ENCODE measurements at places on chromosomes 3 and 15.
A peak's percentile ranks its signal among the peaks of the same experiment; 100 is the strongest.

- H3K27me3 ChIP-seq: no peaks in the 10 kb centered on the region
- H3K27ac ChIP-seq: no peak overlapping the region
- peaks cover 3% of the 10 kb centered on the region for H3K4me1 ChIP-seq
- no peak overlapping the region for H3K4me3 ChIP-seq
These were observed 81.1 kb upstream of the NEO1 start for GRCh38 chr15:72970933-72971760.

DNA sequence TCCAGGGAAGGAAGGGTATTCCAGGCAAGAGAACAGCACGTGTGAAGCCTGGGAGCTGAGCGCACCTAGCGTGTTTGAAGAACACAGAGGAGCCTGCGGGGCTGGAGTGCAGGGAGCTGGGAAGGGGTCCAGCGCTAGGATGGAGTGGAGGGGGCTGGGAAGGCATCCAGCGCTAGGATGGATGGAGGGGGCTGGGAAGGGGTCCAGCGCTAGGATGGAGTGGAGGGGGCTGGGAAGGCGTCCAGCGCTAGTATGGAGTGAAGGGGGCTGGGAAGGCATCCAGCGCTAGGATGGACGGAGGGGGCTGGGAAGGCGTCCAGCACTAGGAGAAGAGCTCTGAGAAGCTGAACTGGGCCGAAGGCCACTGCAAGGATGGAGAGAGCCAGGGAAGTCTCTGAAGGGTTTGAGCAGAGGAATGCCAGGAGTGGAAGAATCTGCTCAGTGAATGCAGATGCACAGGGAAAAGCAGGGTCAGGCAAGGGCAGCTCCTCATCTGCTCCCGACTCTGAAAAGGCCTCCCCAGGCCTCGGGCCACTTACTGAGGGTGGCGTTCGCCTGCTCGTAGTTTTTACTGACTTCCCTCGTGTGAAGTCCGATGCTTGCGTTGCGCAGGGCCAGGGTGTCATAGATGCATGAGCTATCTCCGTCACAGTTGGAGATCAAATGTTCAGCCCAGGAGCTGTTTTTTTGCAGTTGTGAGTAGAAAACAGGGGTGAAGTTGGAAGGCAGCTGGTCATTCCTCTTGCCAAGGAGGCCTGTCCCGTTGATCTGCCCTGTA lies 39.8 kb downstream of the MUC20 start:
- DNase-seq: no peak
- no peaks in the 10 kb centered on the region for H3K4me1 ChIP-seq
- H3K4me3 ChIP-seq: no peak overlapping the region
- no peaks in the 10 kb centered on the region for H3K36me3 ChIP-seq

DNA sequence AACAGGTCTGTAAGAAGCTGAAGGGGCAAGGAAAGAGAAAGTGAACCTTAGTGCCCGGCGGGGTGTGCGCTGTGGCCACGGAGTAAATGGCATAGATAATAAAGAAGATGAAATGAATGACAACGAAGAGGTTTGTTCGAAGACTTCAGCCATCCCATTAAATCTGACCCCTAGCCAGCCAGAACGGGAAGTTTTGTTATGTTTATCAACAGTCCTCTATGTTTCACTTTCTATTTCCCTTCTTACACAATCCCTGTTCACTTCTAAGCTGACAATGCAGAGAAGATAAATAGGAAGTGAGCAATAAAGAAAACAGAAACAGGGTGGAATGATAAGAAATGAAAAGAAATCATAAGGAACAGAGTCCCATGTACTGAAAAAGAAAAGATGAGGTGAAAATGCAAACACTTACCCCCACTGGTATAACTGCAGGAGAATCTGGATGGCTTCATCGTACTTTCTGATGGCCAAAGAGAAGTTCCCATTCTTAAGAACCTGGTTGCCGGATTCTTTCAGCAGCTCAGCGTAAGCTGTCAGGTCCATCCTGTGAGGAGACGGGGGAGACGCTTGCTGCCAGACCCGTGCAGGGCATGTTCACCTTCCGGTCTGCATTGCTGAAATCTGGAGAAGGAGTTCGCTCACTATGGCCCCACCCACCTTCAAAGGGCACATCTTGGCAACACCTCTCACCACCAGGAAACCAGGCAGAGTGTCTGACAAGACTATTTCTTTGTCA lies 36.8 kb downstream of the TRANK1 start:
- DNase-seq: peak; percentile 57
- H3K4me3 ChIP-seq: peak overlapping the region; percentile 30
- H3K36me3 ChIP-seq: no peaks in the 10 kb centered on the region
- H3K27me3 ChIP-seq: no peaks in the 10 kb centered on the region
- peaks cover 15% of the 10 kb centered on the region for H3K4me1 ChIP-seq

DNA sequence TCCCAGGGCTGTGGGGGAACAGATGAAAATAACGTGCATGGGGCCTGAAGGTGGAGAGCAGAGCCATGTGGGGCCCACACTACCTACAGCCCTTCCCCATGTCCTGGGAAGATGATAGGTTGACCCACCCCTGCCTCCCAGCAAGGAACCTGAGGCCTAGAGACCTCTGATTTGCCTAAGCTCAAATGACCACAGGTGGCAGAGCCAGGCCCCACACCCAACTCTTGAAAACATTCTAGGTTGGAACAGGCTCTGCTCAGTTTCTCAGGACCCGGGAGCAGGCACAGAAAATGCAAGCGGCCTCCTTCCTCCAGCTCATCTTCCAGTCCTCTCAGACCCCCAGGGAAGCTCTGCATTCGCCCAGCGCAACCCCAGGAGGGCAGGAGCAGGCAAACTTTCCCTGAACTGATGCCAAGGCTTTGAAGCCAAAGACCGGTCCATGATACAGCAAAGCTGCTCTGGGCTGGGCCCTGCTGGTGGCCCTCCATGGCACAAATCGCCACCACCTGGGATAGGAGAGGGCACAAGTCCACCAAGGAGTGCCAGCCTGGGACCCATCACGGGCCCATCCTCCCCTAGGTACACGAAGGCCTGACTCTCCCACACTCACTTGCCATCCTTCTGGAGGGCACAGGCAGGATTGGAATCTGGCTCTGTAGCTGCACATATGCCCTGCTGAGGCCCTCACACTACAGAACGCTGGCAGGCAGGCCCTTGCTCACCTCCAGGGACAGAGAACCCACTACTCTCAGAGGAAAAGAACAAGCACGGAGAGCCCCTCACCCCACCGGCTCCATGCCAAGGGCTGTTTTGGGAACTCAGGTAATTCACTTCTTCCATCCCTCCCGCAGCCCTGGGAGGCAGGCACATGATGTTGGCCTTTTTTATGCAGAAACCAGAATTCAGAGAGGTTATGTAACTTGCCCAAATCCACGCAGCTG lies 51.0 kb upstream of the FURIN start:
- no peak overlapping the region for H3K4me3 ChIP-seq
- no peaks in the 10 kb centered on the region for H3K27me3 ChIP-seq
- no peak overlapping the region for H3K27ac ChIP-seq
- no peaks in the 10 kb centered on the region for H3K4me1 ChIP-seq

- DNase-seq: no peak
- H3K27me3 ChIP-seq: no peaks in the 10 kb centered on the region
- no peaks in the 10 kb centered on the region for H3K36me3 ChIP-seq
- no peaks in the 10 kb centered on the region for H3K4me1 ChIP-seq
- no peak overlapping the region for H3K4me3 ChIP-seq
- H3K27ac ChIP-seq: no peak overlapping the region
These were observed 110.8 kb downstream of the BBX start for GRCh38 chr3:107633327-107634098.

DNA sequence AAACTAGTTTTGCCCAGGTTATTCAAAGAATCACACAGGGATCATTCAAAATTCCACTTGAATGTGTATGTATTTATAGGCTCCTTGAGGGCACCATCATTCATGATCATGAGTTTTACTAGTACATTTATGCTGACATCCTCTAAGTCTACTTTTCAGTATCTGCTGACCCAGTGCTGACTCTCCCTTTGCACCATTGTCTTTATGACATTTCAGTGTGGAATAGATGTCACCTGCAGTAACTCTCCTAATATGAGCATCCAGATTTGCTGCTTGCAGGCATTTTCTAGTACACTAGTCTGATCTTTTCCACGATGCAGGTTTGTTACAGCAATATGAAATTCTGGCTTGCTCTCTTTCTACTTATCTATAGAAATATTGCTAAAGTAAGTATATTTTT lies 1603.5 kb downstream of the SI start:
- DNase-seq: no peak

- no peak overlapping the region for H3K27ac ChIP-seq
- H3K4me1 ChIP-seq: no peaks in the 10 kb centered on the region
- DNase-seq: no peak
- H3K4me3 ChIP-seq: no peak overlapping the region
- H3K36me3 ChIP-seq: peaks cover 5% of the 10 kb centered on the region
These were observed 71.3 kb downstream of the MESD start for GRCh38 chr15:80918196-80918783.

DNA sequence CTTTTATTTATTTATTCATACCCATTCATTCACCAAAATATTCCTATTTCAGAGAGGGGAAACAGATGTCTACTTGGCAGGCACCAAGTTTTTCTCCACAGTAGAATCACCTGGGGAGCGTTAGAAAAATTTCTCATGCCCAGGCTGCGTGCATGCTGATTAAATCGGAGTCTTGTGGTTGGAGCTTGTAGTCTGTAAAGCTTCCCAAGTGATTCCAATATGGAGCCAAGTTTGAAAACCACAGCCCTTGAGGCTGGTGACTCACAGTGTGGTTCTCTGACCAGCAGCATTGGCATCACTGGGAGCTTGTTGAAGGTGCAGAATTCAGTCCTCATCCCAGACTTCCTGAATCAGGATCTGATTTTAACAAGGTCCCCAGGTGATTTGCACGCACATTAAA lies 49.7 kb downstream of the PDHB start:
- DNase-seq: peak; percentile 100
- peaks cover 3% of the 10 kb centered on the region for H3K36me3 ChIP-seq
- peak overlapping the region; percentile 98 for H3K27ac ChIP-seq
- H3K4me1 ChIP-seq: peaks cover 56% of the 10 kb centered on the region
- H3K4me3 ChIP-seq: no peak overlapping the region
- no peaks in the 10 kb centered on the region for H3K27me3 ChIP-seq

GRCh38 chr15:82856397-82857170 lies 47.2 kb downstream of the WHAMM start:
- DNase-seq: no peak
- no peaks in the 10 kb centered on the region for H3K36me3 ChIP-seq
- H3K27ac ChIP-seq: no peak overlapping the region
- H3K27me3 ChIP-seq: no peaks in the 10 kb centered on the region

DNA sequence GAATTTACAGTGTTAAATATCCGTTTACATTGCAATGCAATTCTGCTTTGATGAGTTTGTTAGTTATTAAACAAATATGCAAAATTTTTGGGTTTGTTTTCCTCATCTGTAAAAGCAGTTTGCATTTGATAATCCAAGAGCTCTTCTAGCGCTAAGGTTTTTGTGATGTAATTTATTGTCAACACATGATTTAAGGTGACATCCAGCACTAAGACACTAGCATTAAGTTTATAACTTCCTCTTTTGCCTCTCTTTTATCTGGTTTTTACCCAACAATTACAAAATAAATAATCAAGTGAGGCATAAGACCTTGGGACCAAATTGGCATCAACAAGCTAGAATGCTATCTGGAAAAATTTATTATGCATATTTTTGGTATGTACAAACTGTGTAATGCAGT lies 969 bp upstream of the DNAJC19 start:
- H3K27ac ChIP-seq: no peak overlapping the region
- no peaks in the 10 kb centered on the region for H3K27me3 ChIP-seq
- peaks cover 3% of the 10 kb centered on the region for H3K36me3 ChIP-seq
- H3K4me3 ChIP-seq: peak overlapping the region; percentile 86
- H3K4me1 ChIP-seq: no peaks in the 10 kb centered on the region

GRCh38 chr15:39454189-39454986 lies 126.5 kb upstream of the THBS1 start:
- no peak overlapping the region for H3K27ac ChIP-seq
- no peaks in the 10 kb centered on the region for H3K4me1 ChIP-seq
- no peaks in the 10 kb centered on the region for H3K36me3 ChIP-seq

DNA sequence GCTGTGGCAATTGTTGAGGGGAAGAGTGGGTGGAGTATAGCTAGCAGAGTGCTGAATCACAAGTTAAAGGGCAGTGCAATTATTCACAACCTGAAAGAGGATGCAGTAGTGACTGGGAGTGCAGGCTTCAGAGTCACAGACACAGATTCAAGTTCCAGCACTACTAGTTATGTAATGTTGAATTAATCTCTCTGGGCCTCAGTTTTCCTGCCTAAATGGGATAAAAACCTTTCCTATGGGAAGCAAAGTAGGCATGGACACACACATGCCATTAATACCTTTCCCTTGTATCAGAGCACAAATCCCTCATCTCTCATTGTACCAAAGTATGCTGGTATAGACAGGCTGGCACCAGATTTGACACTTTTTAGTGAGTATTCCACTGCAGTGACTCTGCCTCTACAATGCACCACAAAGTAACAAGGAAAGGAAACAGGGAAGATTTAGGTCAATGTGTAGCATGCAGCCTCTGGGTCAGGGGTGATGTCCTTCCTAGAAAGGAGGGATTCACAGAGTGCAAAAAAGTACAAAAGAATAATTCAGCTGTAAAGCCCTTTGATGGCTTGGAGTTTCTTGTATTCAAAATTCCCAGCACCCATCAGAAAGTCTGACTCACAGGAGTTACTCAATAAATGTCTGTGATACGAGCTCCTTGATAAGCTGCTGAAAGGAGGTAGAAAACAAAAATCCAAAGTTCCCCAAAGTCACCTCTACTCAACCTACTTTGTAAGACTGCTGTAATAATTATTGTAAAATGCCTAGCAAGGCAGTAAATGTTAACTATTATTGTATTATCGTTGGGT lies 507.5 kb upstream of the TGFBR2 start:
- peak; percentile 86 for DNase-seq
- H3K4me1 ChIP-seq: peaks cover 17% of the 10 kb centered on the region
- H3K27me3 ChIP-seq: no peaks in the 10 kb centered on the region
- no peaks in the 10 kb centered on the region for H3K36me3 ChIP-seq
- H3K4me3 ChIP-seq: peak overlapping the region; percentile 13

GRCh38 chr3:184314700-184315542 lies 515 bp downstream of the EIF4G1 start:
- peak overlapping the region; percentile 84 for H3K27ac ChIP-seq
- H3K36me3 ChIP-seq: peaks cover 10% of the 10 kb centered on the region
- no peaks in the 10 kb centered on the region for H3K27me3 ChIP-seq
- peaks cover 26% of the 10 kb centered on the region for H3K4me1 ChIP-seq
- DNase-seq: peak; percentile 60
